ENCODE measurements at places on chromosomes 2 and 18.

GRCh38 chr2:8457092-8457481 lies 224.8 kb upstream of the ID2 start:
- DNase-seq = peak; percentile 24

DNA sequence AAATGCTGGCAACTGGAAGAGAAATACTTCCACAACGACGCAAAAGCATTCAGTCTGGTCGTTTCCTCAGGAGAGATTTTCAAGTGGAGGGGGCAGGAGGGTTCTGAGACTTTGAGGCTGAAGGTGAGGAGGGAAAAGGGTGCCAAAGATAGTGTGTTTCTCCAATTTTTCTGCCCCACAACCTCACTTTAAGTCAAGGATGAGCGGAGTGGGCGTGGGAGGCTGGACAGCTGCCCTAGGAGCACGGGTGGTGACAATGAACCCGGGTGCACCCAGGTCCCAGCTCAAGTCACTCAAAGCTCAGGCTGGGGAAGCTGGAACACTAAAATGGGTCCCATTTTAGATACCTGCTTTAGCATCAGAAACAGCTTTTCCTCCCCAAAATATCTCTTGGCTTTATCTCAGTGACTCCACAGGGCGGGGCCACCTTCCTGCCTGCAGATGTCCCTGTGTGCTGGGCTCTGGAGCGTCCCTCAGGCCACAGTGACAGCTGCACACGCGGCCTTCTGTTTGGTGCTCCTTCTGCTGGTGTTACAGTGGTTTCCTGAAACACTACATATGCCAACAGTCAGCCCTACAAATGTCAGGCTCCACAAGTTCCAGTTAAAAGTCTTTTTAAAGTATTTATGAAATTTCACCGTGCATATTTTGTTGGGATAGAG lies 1.4 kb upstream of the MBP start:
- peak; percentile 65 for DNase-seq

DNA sequence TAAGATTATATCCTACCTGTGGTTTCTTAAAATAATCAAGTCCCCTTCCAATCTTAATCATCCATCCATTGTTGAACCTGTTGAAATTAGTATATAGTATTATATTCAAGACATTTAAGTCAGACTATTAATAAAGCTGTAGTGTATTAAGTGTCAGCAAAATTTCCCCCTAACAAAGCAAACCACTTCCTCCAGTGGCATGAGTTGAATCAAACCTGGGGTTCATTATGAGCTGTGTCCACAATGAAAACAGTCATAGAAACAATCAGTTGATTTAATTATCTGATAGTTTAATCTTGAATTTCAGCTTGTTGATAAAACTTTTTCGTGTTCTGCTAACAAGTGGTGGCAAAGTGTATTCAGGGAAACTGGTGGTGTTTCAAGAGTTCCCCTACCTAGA lies 11.3 kb downstream of the MITD1 start:
- no peak for DNase-seq

- DNase-seq = peak; percentile 41
Observed at GRCh38 chr2:88350331-88351248, 101.9 kb downstream of the FOXI3 start.

DNA sequence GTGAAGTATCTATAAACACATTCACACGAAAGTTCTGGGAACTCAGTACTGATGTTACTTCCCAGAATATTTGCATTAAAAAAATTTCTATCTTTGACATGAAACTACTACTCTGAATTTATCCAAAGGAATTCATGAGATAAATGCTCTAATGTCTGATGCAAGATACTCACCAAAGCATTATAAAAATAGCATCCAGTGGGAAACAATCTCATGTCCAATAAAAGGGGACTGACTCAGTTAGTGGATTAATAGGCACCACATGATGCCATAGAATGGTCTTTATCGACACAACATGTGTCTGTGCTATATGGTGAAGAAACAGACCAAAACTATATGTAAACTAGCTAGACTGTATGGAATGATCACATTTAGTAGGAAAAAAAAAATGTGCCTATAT lies 33.9 kb downstream of the LAMA3 start:
- DNase-seq = no peak

DNA sequence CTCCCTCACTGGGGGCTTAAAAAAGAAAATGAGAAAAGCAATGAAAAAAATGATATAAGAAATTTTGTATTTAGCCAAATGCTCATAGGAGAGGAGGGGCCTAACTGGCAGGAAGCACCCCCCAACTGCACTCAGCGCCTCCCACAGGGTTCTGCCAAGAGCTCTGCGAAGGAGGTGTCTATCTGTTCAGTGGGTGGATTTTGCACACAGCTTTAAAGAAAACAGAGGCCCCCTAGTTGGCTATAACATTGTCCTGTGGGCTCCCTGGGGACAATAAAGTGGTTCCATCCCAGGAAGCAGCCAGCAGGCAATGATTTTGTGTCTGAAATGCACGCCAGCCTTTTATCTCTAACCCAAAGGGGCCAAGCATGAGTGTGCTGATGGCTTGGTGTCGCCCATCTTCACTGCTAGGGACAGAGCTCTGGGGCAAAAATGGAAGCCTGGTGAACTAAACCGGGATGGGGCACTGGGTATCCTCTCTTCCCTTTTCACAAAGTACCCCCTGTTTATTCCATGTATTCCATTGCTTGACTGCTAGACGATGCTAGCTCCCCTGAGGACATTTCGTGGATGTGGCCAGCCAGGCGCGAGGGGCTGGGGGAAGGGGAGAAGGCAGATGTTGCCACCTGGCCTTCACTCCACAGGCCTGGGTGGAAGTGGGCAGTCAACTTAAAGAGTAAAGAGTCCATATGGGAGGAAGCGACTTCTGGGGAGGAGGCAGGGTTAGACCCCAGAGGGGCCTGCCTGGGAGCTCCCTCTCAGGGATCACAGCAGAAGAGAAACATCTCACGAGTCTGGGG lies 205.7 kb downstream of the CYP26B1 start:
- DNase-seq = no peak

DNA sequence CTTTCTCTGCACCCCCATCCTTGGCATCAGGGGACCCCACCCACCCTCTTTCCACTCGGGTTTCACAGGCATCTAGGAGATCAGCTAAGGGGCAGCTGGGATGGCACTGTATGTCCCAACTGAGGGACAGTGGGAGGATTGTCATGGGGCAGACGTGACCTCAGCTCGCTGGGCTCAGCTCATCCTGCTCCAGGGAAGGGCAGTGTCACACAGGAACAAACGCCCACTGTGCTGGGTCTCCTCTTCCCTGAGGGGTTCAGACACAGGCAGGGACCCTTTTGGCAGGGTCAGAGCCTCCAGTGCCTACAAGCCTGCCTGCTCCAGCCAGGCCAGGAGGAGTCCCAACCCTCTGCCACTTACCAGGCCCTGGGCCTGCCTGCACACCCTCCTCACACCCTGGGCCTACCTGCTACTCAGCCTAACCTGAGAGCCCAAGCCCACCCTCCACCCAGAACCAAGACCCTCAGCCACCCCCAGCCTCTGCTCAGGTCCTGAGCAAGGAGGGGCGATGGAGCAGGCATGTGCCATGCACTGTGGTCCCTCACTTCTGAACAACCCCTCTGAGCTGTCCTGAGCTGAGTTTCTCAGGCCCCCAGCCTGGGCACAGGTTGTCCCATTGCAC lies 68.2 kb downstream of the HS1BP3 start:
- peak; percentile 15 for DNase-seq

DNA sequence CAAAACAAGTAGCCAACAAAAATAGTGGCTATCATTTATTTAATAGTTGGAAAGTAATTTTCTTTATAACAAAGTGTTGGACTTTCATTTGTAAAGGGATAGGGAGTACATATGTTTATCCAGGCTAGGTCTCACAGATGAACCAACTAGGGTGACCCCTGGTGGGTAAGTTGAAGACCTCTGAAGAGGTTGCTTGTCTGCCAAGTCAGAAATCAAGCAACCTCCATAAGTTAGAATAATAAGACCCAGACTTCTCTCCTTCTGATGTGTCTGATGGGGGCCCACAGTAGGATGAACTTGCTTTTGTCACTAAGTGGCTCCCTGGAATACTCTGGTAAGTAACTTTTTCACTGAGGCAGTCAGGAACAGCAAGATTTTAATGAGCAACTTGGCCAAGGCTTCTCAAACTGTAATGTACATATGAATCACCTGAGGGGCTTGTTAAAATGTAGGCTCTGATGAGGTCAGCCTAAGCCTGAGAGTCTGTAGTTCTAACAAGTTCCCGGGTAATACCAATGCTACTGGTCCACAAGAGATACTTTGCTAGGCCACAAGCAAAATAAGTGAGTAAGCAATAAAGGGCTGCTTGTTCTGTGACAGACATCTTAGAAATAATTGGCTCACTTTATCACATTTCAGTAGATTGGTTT lies 319.6 kb downstream of the PIK3C3 start:
- DNase-seq = no peak

- no peak for DNase-seq
Observed at GRCh38 chr2:2743164-2743571, 412.1 kb upstream of the MYT1L start.

- DNase-seq = peak; percentile 64
Observed at GRCh38 chr2:10331027-10331701, 28.5 kb downstream of the HPCAL1 start.

- DNase-seq = peak; percentile 74
Observed at GRCh38 chr2:231530099-231531011, at the start of gene NMUR1. Gene NMUR1 (minus strand): TSS chr2:231530445. CDS start chr2:231530361, 84 bp downstream.
